T-helper 2 cell (primary cell): ENCODE measurements at places on chromosomes 7 and 10.

DNA sequence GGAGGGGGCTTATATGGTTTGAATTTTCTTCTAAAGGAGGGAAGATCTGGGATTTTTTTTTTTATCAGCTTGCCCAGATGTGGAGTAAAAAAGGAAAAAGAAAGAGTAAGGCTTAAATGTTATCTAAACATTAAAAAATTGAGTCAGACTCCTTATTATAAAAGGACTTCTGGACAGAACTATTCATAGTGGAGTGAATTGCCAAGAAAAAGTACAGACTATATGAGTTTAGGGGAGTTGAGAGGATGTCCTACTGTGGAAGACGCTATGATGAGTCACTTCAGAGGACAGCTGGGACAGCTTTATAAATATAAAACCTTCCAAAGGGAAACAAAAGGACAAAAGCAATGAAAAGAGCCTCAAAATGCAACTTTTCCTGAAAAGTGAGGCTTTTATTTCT is 73.0 kb downstream of the TFPI2 start:
- DNase-seq = no peak

GRCh38 chr10:34528320-34528719 is 286.8 kb downstream of the PARD3 start:
- no peak for DNase-seq

DNA sequence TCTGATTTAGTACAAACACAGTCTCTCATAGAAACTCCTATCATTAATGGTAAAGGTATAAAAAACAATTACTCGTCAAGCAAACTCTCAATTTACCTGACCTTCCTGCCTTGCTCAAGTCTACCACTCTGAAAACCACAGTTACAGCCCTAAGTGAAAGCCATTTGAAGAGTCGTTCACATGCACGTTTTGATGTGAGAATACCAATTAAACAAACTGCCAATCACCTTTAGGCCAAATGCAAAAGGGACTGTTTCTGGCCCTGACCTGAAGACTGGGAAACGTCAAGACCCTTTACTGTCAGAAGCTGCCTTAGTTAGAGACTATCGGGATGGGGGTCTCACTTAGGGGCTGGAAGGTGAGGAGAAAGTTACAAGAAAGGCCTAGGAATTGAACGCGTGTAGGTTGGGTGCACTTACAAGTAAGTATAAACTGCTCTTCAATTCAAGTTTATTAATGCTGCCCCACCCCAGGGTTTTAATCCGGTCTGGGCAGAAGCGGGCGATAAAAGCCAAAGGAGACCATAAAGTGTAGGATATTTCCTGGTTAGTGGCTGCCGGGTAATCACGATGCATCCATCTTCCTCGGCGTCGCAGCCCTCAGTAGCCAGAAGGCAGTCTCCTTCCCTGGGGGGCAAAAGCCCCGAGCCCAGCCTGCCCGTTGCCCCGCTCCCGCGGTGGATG is 935 bp downstream of the TM9SF3 start:
- DNase-seq = peak; percentile 55

DNA sequence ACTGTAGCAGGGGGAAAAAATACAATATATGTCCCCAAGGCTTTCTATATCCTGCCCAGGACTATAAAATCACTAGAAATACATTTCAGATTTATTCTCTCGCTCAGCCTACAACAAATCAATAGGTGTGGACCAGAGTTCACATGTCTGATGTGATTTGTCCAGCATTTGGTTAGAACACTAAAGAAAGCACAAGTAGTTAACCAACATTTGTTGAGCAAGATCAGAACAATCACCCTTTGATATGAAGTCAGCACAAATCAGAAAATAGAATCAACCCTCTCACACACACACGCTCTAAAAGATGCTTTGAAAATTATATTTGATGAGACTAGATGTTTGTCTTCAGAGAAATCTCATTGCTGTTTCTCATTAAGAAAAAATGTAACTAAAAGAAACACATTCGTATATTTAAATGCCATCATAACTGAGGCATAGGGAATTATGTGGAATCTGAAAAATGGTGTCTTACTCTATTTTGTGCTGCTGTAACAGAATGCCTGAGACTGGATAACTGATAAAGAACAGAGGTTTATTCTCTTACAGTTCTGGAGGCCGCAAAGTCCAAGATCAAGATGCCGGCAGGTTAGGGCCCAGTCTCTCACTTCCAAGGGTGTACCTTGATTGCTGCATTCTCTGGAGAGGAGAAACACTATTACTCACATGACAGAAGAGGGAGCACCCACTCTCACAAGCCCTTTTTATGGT is 10.5 kb downstream of the AKR1D1 start:
- no peak for DNase-seq

GRCh38 chr10:71761105-71761511 is 12.2 kb downstream of the VSIR start:
- peak; percentile 35 for DNase-seq

DNA sequence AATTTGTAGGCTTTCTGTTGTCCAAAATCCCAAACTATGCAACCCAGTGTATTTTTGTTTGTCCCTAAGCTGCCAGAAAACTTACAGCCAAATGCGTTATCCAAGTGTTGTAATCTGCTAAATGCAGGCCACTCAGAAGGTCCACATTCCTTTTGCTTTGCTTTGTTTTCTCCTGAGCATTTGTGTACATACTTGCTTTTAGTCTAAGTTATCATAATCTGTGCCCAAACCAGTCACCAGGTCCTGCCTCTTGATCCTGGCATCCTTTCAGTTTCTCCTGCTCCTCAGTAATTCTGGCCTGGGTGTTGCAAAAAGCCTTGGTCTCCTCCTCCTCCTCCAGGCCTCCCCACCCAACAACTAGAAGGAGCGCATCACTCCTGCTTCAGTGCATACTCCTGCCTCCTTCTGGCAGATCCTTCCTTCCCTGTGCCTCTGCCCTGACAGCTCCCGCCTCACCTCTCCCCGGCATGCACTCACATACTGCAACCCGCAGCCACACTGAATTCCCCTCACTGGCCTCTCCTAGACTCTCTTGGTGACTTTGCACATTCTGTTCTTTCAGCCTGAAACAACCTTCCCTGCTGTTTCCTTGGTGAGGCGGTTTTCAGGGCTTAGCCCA is 2.3 kb downstream of the DENND2A start:
- DNase-seq = no peak

DNA sequence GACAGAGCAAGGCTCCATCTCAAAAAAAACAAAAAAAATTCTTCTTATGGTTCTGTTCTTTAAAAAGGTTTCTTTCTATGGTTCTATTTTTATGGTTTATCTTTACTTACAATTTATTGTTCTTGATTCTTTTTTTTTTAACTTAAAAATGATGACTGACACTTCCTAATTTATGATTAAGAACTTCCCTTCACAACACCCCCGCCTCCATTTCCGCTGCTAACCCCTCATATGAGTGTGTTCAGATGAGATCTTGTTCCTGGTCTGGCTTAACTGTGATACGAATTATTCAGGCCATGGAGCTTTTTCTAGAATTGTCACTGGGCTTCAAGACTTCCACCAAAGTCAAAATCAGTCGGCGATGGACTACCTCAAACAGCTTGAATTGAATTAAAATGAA is 33.9 kb downstream of the PTER start:
- no peak for DNase-seq

DNA sequence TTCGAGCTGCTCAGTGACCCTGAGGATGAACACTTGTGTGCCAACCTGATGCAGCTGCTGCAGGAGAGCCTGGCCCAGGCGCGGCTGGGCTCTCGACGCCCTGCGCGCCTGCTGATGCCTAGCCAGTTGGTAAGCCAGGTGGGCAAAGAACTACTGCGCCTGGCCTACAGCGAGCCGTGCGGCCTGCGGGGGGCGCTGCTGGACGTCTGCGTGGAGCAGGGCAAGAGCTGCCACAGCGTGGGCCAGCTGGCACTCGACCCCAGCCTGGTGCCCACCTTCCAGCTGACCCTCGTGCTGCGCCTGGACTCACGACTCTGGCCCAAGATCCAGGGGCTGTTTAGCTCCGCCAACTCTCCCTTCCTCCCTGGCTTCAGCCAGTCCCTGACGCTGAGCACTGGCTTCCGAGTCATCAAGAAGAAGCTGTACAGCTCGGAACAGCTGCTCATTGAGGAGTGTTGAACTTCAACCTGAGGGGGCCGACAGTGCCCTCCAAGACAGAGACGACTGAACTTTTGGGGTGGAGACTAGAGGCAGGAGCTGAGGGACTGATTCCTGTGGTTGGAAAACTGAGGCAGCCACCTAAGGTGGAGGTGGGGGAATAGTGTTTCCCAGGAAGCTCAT is 1.1 kb downstream of the DDIT4 start:
- DNase-seq = peak; percentile 59

DNA sequence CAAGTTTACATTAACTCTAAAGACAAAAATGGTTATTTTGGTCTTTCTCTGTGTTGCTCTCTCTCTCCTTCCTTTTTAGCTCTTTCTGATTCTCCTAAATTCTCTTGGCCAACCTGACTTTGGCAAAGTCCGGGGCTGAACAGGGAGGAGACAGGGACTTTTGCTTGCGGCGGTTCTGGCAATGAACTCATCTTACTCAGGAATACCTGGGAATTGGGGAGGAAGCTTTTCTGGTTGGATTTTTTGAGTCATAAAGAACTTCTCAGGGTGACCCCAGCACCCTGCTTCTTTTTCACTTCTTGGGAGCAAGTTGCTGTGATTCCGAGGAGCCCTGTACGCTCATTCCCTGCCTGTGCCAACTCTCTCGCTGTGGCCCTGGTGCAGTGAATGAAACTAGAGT is 16.0 kb downstream of the GATA3 start:
- no peak for DNase-seq

- DNase-seq = no peak
Measured at GRCh38 chr7:41745451-41745850, 42.6 kb upstream of the INHBA start.

GRCh38 chr10:30531751-30532530 is 97.6 kb downstream of the LYZL2 start:
- no peak for DNase-seq

GRCh38 chr7:52273685-52274610 is 761.5 kb upstream of the POM121L12 start:
- no peak for DNase-seq

- no peak for DNase-seq
Measured at GRCh38 chr7:105765846-105766245, 110.6 kb downstream of the ATXN7L1 start.

GRCh38 chr7:27066148-27066547 is 29.7 kb downstream of the HOXA1 start:
- DNase-seq = no peak

- DNase-seq = peak; percentile 80
Measured at GRCh38 chr7:30322271-30323005, 38.0 kb downstream of the ZNRF2 start.

GRCh38 chr7:30057741-30058140 is 29.5 kb downstream of the PLEKHA8 start:
- no peak for DNase-seq

DNA sequence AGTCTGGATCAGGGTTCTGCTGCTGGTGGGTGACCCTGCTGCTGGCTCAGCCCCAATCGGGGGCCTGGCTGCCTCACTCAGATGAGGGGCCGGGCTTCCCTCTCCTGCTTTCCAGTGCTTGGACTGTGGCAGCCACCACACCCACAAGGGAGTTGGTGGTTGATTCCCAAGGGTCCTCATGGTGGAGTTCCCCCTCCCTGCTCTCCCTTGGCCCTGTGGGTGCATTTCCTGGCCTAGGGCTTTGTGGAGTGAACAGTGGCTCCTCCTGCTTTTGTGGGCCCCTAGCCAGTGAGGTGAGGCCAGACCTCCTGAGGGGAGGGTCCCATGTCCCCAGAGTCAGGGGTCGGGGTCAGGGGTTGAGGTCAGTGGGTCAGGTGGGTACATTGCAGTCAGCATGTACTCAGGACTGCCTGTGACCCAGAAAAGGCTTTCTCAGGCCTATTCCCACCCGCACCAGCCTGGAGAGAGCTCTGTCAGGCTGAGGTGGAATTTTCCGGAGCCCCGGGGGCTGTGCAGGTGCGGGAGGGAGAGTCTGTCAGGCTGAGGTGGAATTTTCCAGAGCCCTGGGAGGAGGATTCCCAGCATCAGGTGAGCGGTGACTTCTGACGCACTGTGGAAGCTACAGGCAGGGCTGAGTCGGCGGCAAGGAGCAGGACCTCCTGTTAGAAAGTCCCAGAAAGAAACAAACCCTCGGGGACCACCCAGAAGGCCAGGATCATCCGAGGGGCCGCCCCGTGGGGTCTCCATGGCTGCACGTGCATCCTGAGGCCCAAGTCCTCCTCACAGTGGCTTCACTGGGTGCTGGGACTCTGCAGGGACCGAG is 94.4 kb upstream of the INSIG1 start:
- no peak for DNase-seq

DNA sequence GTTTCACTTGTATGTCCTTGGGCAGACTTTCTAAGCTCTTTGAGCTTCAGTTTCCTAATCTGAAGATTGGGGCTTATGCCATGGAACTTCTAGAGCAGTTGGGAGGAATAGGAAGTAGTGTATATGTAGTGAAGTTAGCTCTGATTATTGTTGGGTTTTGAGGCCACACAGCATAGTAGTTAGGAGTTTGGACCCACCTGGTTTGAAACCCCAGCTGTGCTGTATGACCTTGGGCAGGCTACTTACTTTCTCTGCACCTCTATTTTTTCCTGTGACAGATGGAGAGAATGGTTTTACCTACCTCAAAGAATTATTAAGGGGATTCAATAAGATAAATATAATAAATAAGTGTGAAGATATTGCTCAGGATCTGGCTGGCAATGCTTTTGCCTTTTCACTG is 61.4 kb upstream of the ADRB1 start:
- no peak for DNase-seq
